ENCODE measurements at places on chromosomes 16 and 17. TPM values are rescaled to one million over a fixed set of nuclear protein-coding genes. Genes with fewer than 3 reads are reported as not detected.

The SRP68 gene
- 23.9 TPM for total RNA-seq

The KRTAP4-1 gene
- not detected for total RNA-seq

The CASKIN2 gene
- total RNA-seq: 12.3 TPM

The FOXO3B gene
- 2.1 TPM for total RNA-seq

The SDR42E1 gene
- 3.4 TPM for total RNA-seq

The TBC1D3B gene
- total RNA-seq: 18.6 TPM

The GPR139 gene
- not detected for total RNA-seq

The HASPIN gene
- total RNA-seq: 13.1 TPM

The PIPOX gene
- total RNA-seq: 0.47 TPM

The CYBC1 gene
- 89.5 TPM for total RNA-seq

The KIF2B gene
- total RNA-seq: not detected

The EME1 gene
- 11.8 TPM for total RNA-seq

The RAD51D gene
- total RNA-seq: 14.9 TPM

The LGALS3BP gene
- 1,319 TPM for total RNA-seq

The FBXW10 gene
- total RNA-seq: not detected

The CEMP1 gene
- total RNA-seq: not detected

The DYNLRB2 gene
- not detected for total RNA-seq

The CBX1 gene
- total RNA-seq: 39.5 TPM

The CDH13 gene
- not detected for total RNA-seq

The CYGB gene
- total RNA-seq: not detected

The HOXB8 gene
- total RNA-seq: 51.0 TPM

The KRTAP1-1 gene
- 0.64 TPM for total RNA-seq

The CA4 gene
- 0.10 TPM for total RNA-seq

Measured in HT-29 (cell line).